ENCODE measurements at places on chromosomes 13 and 19.

- no peak for DNase-seq
These were observed 23.5 kb downstream of the ZNF544 start for GRCh38 chr19:58252102-58252685.

- DNase-seq: peak; percentile 48
These were observed at the start of gene LPAR2 for GRCh38 chr19:19627621-19628500. LPAR2 (minus strand) TSS chr19:19628220; CDS start chr19:19627275, 945 bp downstream.

DNA sequence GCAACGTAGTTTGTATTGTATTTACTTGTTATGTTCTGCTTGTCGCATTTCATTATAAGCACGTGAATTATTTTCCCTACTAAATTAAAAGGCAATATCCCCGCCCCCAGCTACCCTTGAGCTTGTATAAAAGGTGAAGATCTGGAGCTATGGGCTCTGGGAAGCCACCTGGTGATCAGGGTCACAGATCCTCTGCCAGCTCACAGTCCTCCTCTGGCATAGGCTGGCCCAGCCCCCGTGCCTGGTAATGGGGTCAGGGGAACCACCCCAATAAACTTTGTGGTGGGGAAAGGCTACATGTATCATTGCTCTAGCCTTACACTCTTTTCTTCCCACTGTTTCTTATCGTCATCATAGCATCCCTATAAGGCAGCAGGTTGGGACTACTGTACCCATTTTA, 190.2 kb upstream of the TSHZ3 start:
- no peak for DNase-seq

GRCh38 chr13:18977857-18978256, 203.8 kb downstream of the TUBA3C start:
- no peak for DNase-seq

GRCh38 chr19:47020132-47020805, 632 bp downstream of the NPAS1 start:
- no peak for DNase-seq

GRCh38 chr19:18966307-18966706, 25.3 kb upstream of the HOMER3 start:
- peak; percentile 18 for DNase-seq

GRCh38 chr13:81745391-81745790, 1404.5 kb upstream of the SPRY2 start:
- DNase-seq: no peak

GRCh38 chr19:18062028-18062427, 24.7 kb downstream of the IL12RB1 start:
- no peak for DNase-seq

DNA sequence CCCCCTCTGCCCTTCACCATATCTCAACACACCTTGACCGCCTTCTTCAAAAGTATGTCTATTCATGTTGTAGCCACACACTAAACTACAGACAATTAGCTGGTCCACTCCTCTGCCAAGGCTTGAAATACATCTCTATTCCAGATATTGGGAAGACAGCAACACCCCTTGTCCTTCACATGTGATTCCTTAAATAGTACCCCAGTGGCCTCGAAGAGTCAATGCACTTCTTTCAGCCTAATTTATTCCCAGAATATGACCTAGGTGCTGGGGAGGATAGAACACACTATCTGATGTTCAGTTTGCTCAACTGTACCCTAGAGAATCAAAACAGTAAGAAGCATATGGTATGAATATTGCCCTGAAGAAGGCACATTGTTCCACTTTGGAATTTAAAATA, 82.4 kb upstream of the DACH1 start:
- no peak for DNase-seq

GRCh38 chr19:45769821-45770191, 754 bp upstream of the SIX5 start:
- peak; percentile 16 for DNase-seq

GRCh38 chr13:39786091-39786490, 130.6 kb downstream of the COG6 start:
- DNase-seq: no peak

- no peak for DNase-seq
These were observed 1.2 kb downstream of the KPNA3 start for GRCh38 chr13:49791315-49791710.

- no peak for DNase-seq
These were observed 6.0 kb downstream of the AKT2 start for GRCh38 chr19:40279120-40279551.

- no peak for DNase-seq
These were observed 87.8 kb downstream of the RAP2A start for GRCh38 chr13:97521726-97522125.

DNA sequence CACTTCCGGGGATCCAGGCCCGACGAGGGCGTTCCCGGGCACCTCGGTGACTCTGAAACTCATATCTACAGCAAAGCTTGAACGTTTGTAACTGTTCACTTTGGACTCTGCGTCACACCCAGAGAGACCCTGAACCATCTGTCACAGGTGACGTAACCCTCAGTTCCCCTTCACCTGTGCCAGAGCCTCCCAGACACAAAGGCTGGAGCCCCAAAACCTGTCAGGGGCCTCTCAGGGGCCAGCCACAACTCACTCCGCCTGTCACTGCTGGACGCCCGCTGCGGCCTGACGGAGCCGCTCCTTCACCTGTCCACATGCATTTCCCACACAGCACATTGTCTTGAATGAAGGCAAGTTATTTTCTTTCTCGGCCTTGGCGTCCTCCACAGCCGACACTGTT, 8.0 kb downstream of the RASA3 start:
- no peak for DNase-seq

- DNase-seq: no peak
These were observed 4.6 kb downstream of the CAPN12 start for GRCh38 chr19:38739440-38740256.

DNA sequence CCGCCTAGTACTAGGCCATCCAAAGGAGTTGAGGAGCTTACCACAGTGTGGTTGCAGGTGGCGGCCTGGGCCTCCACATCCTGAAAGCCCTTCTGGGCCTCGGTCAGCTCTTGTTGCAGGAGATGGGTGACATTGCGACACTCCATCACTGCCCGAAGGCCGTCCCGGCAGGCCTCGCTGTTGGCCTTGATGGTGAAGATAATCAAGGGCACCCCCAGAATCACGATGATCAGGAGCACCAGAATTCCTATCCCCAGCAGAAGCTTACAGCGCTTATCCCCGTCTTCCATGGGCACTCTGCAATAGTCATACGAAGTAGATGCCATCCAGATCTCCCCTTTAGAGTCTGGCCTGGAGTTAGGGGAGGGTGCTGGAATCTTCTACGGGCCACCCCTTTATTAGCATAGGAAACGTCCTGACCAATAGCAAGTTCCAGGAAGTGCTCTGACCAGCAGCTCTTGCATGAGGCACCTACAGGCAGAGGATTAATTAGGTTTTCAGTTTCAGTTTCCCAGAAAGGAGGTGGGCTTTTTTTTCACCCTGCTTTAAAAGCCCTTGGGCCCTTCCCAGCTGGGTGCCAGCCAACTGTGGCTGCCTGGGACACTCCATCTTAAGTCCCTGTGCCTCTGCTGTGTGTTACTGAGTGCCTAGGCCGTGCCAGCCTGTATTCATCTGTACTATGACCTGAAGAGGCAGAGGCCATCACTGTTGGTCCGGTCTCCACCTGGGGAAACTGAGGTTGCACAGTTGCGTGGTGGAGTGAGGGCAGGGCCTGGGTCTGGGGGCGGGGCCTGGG, at the start of gene BST2:
Gene BST2 (minus strand): TSS at position 381 of the 796 bp plus-strand sequence. CDS start 55 bp downstream, at position 326.
- peak; percentile 87 for DNase-seq

DNA sequence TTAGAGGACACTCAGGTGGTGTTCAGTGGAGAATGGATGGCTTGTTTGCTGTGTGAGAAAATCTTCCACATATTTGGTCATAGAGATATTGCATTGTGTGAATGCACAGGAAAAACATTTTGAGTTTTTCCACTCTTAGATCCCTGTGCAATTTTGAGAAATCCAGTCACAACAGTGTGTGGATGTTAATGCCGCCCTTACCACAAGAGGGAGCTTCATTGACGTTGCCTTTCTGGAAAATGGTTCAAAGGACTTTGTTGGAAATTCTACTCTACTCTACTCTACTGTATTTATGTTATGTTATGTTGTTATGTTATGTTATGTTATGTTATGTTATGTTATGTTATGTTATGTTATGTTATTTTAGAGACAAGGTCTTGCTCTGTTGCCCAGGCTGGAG, 13.4 kb downstream of the ZNF20 start:
- DNase-seq: peak; percentile 43

GRCh38 chr13:40528881-40529280, 137.6 kb downstream of the FOXO1 start:
- no peak for DNase-seq

- no peak for DNase-seq
These were observed 97.1 kb downstream of the CYSLTR2 start for GRCh38 chr13:48750588-48751383.

- DNase-seq: no peak
These were observed 82.9 kb downstream of the ZNF737 start for GRCh38 chr19:20482721-20483120.

DNA sequence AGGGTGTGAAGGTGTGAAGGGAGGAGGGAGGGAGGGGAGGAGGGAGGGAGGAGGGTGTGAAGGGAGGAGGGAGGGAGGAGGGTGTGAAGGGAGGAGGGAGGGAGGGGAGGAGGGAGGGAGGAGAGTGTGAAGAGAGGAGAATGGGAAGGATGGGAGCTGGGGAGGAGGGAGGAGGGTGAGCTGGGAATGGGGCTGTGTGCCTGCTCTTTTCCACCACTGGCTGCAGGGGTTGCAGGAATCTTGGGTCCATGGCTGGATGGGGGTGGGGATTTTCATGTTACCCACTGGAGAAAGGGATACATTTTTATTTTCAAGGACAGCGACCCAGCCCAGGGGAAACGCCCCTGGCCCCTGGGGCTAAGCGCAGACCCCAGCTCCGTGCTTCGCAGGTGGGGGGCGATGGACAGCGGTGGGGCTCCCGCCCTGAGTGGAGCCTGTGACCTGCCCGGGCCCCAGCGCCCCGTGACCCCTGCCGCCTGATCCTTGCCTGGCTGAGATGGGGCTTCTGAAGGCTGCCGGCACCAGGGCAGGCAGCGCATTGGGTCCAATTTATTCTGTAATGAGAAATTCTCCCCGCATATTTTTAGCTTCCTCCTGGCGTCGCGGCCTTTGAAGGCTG, 3.0 kb upstream of the EFNA2 start:
- no peak for DNase-seq

DNA sequence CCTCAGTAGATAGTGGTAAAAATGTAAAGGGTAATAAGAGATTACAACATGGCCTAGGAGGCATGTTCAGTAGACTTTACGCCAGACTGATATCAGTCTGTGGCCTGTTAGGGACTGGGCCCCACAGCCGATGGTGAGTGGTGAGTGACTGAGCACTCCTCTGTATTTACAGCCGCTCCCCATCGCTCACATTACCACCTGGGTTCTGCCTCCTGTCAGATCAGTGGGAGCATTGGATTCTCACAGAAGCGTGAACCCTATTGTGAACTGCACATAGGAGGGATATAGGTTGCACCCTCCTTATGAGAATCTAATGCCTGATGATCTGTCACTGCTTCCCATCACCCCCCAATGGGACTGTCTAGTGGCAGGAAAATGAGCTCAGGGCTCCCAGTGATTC, 17.9 kb downstream of the NLRP11 start:
- DNase-seq: no peak

DNA sequence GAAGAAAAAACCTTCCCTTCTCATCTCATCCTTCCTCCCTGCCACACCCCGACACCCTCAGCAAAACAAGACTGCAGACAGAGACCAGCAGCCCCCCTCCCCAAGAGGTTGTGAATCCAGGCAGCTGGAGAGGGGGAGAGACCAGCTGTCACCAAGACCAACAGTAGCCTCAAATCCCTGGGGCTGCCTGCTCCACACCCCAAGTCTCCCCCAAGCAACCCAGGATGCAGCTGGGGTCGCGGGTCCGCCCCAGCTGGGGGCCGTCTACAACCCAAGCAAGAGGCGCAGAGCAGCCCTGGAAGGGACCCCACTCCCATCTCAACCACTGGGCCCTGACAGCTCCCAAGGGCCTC, 7.1 kb downstream of the KLF16 start:
- DNase-seq: no peak

GRCh38 chr13:51240958-51241357, 18.8 kb downstream of the FAM124A start:
- DNase-seq: peak; percentile 30

GRCh38 chr13:111612886-111613285, 292.4 kb downstream of the TEX29 start:
- DNase-seq: no peak

DNA sequence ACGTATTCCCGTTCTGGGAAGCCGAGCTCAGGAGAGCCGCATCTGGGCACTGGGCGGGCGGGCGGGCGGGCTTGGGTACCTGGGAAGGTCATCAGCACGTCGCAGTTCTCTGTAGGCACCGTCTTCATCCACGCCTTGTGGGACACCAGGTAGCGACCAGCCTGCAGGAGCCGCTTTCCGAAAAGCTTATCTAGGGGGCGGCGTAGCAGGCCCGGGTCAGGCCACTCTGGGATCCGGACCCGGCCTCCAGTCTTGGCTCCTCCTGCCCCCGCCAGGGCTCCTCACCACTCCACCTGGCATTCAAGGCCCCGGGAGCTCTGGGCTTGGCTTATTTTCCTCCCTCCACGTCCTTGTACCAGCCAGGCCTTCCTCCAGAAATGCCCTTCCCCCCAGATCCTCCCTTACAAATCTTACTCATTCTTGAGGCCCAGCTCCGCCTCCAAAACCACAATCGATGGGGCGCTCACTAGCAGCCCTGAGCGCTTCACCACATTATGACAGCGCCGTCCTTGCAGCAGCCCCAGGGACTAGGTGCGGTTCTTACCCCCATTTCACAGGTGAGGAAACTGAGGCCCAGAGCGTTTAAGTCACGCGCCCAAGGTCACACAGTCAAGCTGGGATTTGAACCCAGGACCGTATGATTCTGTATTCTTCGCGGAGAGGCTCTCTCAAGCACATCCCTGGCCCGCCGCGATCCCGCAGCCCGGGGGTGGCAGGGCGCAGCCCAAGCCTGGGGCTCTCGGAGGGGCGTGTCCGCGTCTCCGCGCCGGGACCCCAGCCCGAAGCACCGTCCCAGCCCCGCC, 843 bp downstream of the ANO8 start:
- DNase-seq: peak; percentile 68

DNA sequence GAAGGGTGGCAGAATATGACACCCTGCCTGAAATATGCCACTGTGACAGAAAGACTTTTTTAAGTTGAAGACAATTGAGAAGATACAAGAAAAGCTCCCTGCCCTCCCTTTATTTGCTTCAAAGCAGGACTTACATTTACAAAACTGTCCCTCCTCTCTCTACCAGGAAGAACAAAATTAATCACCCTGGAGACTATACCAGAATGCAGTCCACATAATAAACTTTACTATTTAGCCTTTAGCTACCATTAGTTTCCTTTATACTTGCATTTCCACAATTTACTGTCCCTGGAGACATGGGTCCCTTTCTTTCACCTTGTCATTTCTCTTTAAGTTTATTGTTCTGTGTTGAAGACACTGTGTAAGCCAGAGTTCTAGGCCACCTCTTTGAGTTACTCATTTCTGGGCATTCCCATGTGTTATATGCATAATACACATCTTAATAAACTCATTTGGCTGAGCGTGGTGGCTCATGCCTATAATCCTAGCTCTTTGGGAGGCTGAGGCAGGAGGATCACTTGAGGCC, 238.8 kb downstream of the RFC3 start:
- no peak for DNase-seq
